ENCODE measurements at places on chromosomes 11 and 22.

- DNase-seq: no peak
Measured at GRCh38 chr11:92744929-92745585, 224.4 kb upstream of the MTNR1B start.

GRCh38 chr11:68436985-68437926, 23.3 kb upstream of the PPP6R3 start:
- DNase-seq: no peak

- DNase-seq: no peak
Measured at GRCh38 chr11:134882141-134882540, 470.1 kb upstream of the B3GAT1 start.

- DNase-seq: no peak
Measured at GRCh38 chr11:109309153-109309552, 112.8 kb upstream of the C11orf87 start.

DNA sequence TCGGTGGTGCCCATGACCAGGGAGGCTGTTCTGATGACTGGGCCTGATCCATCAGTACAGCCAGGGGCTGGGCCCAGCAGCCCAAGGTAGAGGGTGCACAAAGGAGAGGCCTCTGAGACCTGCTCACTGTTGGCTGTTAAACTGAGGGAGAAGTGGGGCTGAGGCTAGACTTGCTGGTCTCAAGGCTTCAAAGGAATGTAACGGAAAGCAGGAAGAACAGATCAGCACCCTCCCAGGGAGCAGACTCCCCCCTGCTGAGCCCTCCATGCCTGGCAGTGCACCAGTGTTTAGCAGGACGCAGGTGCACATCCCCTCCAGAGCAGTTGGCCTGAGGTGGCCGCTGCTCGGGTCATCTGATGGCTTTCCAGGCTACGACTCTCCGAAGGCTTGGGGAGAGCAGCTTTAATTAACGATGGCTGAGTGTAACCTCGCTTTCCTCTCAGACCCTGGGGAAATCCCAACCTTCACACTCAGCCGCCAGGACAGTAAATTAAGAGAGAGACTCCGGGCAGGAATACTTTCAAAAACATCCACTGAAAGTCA, 255.7 kb upstream of the NARS2 start:
- no peak for DNase-seq

GRCh38 chr22:46041642-46042041, 64.7 kb upstream of the WNT7B start:
- no peak for DNase-seq

DNA sequence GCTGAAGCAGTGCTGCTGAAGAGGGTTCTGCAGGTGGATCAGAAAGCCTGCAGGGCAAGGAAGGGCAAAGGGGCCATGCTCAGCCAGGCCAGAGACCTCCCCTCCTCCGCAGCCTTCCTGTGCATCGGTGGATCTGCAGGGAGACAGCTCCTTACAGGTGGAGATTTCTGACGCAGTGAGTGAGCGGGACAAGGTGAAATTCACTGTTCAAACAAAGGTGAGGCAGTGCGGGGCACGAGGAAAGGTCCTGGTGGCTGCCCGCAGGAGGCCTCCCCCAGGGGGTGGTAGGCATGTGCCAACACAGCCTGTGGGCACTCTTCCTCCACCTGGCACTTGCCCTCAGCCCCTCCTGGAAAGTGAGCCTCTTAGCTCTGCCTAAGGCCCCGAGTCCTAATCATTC, 8.6 kb downstream of the CFL1 start:
- no peak for DNase-seq

DNA sequence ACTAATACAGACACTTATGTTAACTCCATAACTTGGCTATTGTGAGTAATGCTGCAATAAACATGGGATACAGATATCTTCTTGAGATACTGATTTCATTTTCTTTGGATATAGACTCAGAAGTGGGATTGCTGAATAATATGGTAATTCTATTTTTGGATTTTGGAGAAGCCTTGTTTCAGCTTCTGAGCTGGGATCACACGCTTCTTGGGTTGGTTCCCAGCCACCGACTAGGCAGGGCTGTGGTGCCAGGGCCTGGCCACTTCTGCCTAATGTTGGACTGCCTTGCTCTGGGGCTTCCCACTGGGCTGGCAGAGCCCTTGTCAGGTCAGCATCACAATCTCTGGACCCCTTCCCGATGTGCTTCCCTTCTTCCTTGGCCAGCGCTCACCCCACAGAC, 14.0 kb upstream of the MCHR1 start:
- DNase-seq: no peak

- DNase-seq: no peak
Measured at GRCh38 chr11:62127426-62127825, 3.6 kb downstream of the INCENP start.

GRCh38 chr22:33139937-33140336, 81.8 kb upstream of the SYN3 start:
- no peak for DNase-seq

DNA sequence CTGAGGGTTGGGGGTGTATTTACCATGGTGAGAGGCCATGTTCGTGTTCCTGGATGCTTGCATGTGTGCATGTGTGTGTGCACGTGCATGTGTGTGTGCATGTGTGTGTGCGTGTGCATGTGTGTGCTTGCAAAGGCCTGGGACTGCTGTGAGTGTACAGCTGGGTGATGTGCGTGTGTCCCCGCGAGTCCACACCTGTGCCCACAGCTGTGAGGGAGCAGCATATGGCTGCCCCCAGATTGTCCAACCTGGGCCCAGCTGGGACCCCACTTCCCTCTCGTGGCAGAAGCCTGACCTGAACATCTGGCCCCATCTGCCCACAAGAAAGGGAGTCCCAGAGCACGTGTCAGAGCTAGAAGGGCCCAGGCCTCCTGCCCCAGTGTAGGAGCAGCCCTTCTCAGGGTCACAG, 8.4 kb upstream of the CD248 start:
- DNase-seq: peak; percentile 65

GRCh38 chr22:43200031-43200430, 13.1 kb upstream of the TTLL12 start:
- no peak for DNase-seq

GRCh38 chr22:43926349-43926710, 2.7 kb downstream of the PNPLA3 start:
- no peak for DNase-seq

GRCh38 chr11:17229481-17230152, 21.8 kb upstream of the PIK3C2A start:
- no peak for DNase-seq

Data from DMS 273 treated with DMSO at 0.1 percent for 48 hours (cell line).